Mesothelial cell of epicardium (in vitro differentiated cells): ENCODE measurements at places on chromosomes 12 and 14.

GRCh38 chr12:21528953-21529352 is 2.9 kb downstream of the SPX start:
- DNase-seq, result no peak

- DNase-seq, result no peak
These were observed 52.0 kb downstream of the KLRG1 start for GRCh38 chr12:9041321-9041720.

DNA sequence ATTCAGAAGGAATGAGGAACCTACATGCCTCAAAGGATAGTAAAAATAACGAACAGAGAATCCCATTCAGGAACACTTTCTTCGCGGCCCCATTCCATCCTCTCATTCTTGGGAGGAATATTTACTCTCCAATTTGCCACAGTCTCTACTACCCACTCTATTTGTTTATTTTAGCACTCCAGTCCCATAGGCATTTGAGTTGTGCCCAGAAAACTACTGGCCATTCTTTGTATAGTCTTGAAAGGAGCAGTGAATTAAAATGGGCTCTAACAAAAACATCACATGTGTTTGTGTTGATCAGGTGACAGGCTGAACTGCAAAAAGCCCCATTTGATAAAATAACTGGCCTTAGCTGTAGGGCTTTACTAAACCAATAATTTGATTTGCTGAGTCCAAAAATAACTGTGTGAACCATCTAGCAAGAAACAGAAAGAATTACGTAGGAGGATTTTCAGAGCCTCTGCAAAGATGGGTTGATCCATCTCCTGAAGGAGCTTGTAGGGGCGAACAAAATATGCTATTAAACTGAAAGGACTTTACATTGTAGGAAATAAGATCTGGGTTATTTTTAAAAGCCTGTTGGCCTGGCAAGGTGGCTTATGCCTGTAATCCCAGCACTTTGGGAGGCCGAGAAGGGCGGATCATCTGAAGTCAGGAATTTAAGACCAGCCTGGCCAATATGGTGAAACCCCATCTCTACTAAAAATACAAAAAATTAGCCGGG is 142.3 kb upstream of the CPNE8 start:
- DNase-seq, result no peak

GRCh38 chr12:20181416-20182180 is 186.7 kb upstream of the PDE3A start:
- no peak for DNase-seq

DNA sequence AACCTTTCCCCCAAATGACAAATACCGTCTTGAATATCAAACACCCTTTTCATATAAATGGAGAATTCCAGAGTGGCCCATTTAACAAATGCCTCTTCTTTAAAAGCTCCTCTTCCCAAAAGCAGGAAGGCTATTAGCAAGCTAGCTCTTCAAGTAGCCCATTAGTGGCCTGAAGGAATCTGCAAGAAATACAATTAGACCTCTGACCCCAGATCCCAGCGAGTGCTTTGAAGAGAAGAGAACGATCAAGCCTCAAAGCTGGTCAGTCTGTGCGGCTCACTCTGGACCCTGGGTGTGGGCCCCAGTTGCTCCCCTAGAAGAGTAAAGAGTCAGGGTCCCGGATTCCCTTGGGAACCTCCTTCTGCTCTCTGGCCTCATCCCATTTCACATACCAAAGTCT is 325.6 kb downstream of the NUAK1 start:
- DNase-seq, result no peak

GRCh38 chr12:114767906-114768722 is 84.1 kb upstream of the TBX3 start:
- DNase-seq, result peak; percentile 84

DNA sequence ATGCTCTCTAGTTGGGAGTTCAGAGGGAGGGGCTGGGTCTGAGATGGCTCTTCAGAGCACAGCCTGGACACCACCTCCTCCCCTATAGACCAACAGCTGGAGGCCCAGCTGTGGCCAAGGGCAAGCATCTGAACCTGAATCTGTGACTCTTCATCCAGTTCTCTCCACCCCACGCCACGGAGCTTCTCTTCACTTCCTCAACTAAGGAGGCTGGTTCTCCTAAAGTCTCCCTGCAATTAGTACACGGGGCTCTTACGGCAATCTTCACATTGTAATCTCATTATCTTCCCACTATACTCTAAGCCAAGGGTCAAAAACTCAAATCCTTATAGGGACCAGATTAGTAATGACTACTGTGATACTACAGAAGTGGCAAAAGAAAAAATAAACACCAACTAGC is 9.8 kb downstream of the NRDE2 start:
- no peak for DNase-seq

DNA sequence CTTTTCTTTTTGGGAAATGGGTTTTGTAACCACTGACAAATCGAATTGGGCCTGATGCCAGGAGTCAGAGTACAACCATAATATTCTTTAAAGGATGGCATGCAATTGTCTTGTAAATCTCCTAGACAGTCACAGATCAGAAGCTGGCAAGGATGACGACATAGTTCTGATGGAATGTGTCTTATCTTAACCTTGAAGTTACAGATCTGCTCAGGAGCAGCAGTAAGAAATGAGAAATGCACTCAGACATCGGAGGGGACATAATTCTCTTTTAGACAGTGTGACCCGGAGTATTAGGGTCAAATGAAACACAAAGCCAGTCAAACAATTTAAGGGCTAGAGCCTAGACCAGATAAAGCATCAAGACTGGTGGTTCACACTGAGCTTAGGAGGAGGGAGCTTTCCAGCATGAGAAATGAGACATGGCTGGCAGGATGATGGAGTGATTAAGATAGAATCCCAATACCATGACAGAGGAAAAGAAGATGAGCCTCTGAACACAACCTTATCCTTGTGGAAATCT is 17.5 kb downstream of the CBX5 start:
- DNase-seq, result no peak

DNA sequence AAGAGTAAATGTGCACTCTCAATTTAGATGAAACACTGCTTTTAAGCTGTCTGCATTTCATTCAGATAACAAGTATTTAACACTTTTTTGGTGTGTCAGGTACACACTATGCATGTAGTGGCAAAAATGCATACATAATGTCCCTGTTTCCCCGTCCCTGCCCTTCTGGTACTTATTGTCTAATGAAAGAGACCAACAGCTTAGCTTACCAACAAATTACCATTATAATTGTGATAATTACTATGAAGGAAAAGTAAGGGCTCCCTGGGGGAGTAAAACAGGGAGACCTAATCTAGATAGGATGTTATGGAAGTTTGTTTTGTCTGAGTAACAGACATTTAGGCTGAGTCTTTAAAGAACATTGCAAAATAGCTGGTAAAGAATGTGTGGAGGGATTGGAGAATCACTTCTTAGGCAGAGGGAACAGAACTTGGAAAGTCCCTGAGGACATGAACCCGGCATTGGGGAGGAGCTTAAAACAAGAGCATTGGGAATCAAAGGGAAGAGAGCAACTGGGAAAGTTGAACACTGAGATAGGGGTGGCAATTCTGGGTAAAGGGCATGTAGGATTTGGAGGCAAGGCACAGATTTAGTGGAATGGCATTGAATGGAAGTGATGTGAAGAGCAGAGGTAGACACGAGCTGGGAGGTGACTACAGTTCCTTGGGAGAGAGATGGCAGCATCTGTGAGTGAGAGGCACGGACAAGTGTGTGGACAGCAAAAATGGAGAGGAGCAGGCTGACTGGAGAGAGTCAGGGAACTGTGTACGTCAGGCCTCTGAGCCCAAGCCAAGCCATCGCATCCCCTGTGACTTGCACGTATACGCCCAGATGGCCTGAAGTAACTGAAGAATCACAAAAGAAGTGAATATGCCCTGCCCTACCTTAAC is 181.6 kb downstream of the GRIP1 start:
- no peak for DNase-seq

DNA sequence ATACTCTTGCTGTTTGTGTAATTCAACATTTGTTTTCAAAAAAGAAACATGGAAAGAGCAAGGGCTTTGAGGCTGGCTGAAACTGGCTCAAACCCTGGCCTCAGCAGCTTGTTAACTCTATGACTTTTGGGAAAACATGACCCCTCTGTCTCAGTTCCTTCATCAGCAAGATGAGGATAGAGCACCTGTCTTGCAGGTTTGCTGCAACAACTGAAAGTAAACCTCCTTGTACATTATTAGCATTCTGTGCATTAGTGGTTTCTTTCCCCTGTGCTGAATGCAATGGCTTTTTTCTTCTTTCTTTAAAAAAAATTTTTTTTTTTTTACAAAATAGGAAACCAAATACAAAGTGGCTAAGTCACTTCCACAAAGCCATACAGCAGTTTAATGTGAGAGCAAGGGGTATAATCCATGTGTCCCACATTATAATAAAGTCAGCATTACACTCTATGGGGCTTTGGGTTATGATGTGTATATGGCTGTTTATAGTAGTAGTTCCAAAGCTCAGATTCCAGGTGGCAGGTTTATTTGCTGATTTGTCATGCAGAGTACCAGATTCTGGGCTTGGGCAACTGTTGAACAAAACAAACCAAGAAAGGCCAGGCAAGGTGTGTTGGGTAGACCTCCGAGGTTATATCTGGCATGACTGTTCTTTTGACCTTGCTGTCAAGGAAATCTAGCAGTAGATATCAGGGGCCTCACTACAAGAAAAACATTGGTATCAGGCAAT is 194.5 kb upstream of the CNOT2 start:
- no peak for DNase-seq

GRCh38 chr12:114924946-114925475 is 241.0 kb upstream of the TBX3 start:
- no peak for DNase-seq

DNA sequence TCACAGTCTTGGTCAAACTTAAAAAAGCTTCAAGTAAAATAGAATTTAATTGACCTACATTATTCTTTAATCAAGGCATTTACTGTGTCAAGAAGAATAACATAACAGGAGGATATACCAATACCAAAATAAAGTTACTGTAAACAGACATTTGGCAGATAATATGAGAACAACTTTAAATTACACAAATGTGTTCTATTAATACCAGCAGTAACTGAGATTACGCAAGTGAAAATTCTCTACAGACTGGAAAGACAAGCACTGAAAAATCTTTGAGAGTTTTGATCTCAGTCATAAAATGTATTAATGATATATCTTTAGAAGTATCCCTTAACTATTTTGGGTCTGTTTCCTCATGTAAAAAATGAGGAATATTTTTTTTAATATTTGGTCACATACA is 169.2 kb upstream of the SOX5 start:
- no peak for DNase-seq

GRCh38 chr14:32648434-32648833 is 290.2 kb upstream of the NPAS3 start:
- DNase-seq, result no peak

GRCh38 chr12:32451816-32452215 is 52.5 kb downstream of the FGD4 start:
- no peak for DNase-seq

GRCh38 chr14:74508292-74508731 is 14.7 kb downstream of the ISCA2 start:
- no peak for DNase-seq

- no peak for DNase-seq
These were observed 200.6 kb downstream of the BCAT1 start for GRCh38 chr12:24748326-24748725.

DNA sequence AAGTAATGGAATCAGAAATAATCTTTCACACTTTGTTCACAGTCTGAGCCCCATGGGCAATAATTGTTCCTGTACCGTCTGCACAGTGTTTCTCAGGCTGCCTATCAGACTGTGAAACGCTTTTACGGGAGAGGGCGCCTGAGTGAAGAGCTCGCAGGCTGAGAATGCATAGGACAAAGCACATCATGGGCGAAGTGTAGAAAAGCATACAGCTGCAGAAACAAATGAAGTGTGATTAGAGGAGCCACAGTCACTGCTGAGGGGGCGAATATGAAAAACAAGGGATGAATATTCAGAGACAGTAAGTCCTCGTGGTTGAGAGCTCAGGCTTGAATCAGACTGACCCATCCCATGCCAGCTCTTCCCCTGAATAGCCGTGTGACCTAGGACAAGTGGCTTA is 438.4 kb upstream of the DCN start:
- no peak for DNase-seq

- peak; percentile 51 for DNase-seq
These were observed 136.3 kb downstream of the AEBP2 start for GRCh38 chr12:19575337-19576243.

DNA sequence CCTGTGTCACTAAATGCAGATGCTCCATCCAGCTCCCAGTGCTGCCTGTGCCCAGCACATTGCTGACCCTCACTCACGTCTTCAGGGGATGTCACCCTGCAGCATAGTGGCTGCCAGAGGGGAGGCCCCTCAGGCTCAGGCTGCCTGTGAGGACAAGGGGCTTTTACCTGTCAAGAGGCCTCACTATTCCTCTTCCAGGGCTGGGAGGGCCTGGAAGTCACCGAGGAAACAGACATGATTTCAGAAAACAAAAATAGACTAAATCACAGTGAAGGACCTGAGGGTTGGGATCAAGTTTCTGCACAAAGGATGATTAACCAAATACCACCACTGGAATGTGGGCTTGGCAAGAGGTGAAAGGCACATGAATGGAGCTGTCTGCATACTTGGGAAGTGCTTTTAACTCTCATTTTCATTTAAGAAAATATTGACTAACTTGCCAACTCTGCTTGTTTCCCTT is 1202.3 kb downstream of the BCL11B start:
- DNase-seq, result peak; percentile 41

- DNase-seq, result no peak
These were observed 186.1 kb downstream of the SLC2A13 start for GRCh38 chr12:39919790-39920189.

DNA sequence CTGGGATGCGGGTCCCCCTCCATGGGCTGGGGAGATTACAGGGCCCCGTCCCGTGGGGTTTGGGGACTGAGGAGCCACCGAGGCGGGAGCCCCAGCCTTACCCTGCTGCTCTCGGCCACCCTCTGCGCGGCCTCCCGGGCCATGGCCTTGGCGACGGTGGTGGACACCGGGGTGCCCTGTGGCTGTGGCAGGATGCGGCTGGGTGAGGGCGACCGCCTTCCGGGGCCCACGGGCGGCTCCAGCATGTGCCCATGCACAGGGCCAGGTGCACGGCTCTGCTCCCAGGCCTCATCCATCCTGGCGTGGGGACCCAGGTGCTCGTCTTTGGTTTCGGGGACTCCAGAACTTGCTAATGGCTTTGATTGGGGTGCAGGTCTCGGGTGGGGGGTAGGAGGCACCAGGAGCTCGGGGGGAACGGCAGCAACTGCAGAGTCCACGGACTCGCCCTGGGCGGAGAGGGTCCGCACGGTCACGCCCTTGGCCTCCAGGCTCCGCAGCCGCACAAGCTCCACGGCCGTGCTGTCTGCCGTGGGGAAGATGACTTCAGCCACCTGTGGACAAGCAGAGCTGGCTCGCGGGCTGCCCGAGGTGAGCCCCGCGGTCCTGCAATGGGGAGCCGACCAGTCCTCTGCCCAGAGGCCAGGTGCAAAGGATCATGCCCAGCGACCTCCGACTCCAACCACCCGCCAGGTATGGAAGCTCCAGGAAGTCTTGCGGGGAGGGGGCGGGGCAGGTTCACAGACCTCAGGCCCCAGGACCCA is 99.2 kb downstream of the PIWIL1 start:
- DNase-seq, result no peak

GRCh38 chr12:910416-910815 is 39.1 kb downstream of the RAD52 start:
- DNase-seq, result no peak
